ENCODE measurements at places on chromosomes 12 and 14.

- no peak for DNase-seq
These were observed 21.0 kb upstream of the TBK1 start for GRCh38 chr12:64430886-64431285.

- no peak for DNase-seq
These were observed 7.4 kb downstream of the TMEM106C start for GRCh38 chr12:47970843-47971242.

DNA sequence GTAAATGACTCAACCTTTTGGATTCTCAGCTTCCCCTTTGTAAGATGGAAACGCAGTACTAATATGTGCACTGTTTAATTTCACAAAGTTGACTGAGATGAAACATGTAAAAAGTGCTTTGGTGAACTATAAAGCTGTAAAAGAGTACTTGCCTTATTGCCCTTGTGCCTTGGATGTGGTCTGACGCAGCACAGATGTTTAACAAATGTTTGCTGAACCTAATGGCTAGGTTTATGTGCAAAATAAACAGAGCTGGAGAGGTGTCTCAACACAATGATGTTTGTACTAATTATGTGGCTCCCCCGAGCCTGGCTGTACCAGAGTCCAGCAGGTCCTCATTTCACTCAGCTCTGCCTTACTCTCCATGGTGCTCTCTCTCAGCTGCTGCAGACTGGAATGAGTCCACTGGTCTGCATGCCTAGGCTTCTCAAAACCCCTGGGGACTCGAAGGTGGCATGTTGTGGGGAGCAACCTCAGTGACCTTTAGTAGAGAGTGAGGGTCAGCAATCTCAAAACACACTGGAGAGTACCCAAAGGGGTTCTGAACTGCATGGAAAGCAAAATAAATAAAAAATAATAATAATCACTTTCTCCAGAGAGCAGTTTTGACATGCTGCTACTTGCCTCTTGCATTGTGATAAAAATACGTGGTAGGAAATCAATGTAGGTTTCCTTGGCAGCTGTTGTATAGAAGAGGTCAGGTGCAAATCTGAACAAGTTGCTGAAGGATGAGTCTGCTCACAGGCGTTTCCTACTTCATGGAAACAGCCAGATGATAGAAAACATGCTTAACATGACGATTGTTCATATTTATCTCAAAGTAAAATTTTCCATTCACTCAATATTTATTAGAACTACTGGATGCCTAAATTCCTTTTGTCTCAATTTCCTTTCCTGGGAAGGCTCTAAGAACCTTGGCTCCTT, 8.5 kb upstream of the AMIGO2 start:
- no peak for DNase-seq

- DNase-seq = no peak
These were observed 5.9 kb downstream of the RIMBP2 start for GRCh38 chr12:130709971-130710732.

GRCh38 chr14:22332686-22333421, 256.2 kb downstream of the DAD1 start:
- no peak for DNase-seq

DNA sequence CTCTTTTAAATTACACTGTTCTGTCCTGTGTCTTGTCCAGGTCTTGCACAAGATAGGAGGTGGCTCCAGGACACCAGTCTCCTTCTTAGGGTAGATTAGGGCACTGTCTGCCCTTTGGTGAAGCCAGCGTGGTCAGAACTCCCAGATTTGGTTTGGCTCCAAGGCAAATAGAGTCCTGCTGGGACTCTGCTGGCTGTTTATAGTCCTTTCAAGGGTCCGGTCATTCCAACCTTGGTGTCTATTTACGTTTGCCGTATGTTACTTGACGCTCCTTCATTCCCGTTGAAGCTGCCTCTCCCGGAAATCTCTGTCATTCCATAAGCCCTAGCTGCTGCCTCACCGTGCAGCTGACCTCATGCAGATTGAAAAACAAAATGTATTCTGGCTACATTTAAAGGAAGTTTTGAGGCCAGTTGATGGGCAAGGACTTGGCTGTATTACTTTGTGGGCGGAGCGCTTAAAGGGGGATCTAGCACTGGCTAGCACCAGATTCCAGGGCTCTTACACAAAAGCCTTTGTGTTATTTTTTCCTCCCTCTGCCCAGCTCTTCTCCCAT, 180.6 kb downstream of the AKAP6 start:
- DNase-seq = no peak

DNA sequence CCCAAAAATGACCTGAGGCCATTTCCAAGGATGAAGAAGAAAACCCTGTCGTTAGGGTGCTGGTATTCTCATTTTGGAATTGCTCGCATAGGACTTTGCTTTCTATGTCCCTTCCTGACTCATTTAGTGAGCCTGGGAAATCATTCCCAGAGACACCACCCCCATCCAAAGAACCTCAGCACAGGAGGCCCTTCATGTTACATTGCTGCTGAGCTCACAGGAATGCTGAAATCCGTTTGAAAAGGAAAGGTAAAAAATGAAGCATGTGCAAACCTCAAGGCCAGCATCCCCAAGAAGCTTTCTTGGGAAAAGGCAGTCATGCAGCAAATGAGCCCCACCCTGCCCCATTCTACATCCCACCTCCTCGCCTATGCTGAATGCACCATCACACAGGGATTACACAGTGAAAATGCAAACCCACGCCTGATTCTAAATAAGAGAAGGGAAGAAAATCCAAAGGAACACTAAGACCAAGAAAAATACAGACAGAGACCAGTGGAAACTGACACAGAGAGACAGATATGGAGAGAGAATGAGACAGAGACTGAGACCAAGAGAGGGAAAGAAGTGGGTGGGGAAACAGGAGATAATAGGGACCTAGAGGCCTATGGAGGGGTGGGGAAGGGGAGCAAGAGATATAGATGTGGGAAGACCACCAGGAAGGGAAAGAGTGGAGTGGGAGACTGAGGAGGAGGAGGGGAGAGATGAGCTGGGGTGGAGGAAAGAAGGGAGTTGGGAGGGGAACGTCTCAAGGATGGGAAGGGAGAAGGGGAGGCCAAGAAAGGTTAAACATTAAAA, 33.5 kb downstream of the NIN start:
- DNase-seq = no peak

DNA sequence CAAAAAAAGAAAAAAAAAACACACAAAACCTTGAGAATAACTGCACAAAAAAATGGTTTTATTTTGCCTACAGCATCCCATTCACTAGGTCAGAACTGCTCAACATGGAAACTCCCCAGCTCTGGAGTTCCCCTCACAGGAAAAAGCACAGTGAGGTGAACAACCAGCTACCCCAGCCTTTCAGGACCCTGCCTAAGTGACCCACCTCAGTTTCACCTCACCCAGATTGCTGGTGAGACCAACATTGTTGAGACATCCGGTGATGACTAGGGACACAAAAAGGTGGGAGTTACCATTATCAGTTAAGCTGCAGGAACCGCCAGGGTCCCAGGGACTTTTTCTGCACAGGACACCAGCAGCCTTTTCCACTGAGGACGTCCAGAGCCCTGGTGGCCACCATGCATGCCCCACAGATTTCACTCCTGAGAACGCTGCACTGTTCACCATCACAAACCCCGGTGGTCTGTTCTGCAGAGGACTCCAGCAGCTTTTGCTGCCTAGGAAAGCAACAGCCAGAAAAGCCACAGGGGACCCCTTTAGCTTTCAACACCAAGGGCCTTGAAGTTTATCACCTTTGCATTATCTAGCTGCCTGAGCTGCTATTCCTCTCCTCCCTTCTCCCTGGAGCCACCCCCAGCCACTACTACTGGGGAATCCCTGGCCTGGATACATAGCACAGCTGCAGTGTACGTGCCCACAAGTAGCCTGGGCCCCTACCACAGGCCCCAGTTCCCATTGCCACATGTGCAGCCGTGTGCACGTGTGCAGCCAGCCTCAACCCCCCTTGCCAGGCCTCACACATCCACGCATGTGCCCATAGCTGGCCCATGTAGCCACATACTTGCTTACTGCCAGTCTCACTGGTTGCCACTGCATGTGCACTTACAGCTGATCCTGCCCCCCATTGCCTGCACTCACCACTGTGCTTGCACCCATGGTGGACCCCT, 62.5 kb upstream of the FAR2 start:
- DNase-seq = no peak

DNA sequence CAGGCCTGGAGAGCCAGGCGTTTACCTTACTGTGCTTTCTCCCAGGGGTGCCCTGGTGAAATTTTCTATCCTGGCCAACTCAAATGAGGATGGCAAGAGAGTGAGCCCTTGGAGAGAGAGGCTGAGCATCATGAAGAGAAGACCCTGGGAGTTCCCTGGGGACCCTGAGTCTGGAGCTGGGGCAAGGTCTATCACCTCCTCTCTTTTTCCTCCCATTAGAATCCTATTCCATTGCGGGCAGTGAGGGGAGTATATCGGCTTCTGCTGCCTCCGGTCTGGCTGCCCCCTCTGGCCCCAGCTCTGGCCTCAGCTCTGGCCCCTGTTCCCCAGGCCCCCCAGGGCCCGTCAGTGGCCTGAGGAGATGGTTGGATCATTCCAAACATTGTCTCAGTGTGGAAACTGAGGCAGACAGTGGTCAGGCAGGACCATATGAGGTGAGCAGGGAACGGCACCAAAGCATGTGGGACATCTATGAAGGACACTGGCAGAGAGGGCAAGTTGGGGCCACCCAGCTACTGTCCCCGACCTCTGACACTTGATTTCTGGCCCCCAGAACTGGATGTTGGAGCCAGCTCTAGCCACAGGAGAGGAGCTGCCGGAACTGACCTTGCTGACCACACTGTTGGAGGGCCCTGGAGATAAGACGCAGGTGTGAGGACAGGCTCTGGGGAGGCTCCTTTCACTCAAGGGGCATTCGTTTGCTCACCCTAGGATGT, 1.6 kb downstream of the ARHGEF25 start:
- no peak for DNase-seq

DNA sequence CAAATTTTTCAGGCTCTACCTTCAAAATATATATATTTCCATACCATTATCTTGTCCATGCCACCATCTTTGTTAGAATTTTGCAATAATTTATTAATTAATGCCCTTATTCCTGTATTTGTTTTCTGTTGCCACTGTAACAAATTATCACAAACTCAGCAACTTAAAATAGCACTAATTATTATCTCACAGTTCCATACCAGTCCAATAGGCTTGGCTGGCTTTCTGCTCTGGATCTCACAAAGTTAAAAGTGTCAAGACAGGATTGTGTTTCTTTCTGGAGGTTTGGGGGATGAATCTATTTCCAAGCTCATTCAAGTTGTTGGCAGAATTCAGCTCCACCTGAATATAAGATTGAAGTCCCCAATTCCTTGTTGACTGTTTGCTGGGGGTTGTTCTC, 58.6 kb upstream of the SLC38A4 start:
- DNase-seq = no peak

Data from T follicular helper cell (primary cell).